Stimulated activated CD8-positive, alpha-beta memory T cell treated with anti-CD3 and anti-CD28 coated beads, Interleukin-15, amount 100 ng/mL, for 1 hour (primary cell): ENCODE measurements at places on chromosomes 2 and 18.

DNA sequence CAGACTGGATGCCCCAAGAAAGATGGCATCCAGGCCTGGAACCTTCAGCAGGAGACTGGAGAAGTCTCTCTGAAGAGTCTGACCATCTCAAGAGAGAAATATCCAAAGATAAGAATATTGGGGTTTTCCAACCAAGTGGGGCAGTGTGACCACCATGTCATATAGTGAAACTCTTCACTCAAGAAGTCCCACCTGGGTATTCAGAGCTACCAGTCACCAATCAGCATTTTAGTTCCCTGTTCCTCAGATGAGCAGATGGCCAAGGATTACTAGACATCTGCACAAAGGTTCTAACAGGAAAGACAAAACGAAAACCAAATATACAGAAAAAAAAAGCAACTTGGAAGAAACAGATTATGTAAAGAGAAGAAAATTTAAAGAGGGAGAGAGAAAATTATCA lies 38.5 kb upstream of the CXCR4 start:
- DNase-seq, result no peak

DNA sequence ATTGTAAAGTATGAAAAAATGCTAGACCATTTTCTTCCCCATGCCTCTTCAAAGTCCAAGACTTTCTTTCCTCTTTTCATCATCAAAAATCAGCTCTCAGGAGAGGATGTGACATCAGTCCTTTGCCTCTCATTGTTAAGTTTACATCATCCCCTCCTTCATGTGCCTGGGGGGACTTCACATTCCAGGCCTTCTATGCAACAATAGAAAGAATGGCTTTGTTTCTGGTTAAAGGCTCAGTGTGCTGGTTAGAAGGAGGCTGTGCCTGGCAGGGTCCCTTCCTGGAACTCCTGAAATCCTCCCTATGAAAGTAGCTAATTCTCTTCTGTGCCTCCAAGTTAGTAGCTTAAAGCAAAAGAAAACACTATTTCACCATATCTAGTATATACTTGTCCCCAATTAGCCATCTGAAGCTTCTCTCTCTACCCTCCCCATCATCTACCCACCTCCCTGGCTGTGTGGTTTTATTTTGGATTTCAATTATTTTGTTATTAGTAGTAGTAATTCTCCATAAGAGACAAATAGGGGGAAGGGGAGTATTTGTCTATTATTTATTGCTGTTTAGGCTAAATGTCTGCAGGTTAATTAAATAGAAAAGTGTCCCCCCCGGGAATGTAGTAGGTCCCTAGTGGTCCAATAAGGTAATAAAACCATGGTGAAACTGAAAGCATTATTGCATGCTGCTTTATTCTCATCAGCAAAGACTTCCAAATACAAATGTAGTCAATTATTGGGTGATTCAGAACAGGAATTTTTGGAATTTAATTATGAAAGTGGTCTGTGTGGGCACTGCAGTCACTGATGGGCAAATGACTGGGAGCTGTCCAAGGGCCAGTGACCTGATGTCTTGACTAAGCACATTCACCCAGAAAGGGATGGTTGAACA lies 69.0 kb downstream of the CPO start:
- no peak for DNase-seq

- no peak for DNase-seq
Observed at GRCh38 chr2:27306573-27307286, 1.5 kb downstream of the UCN start.

- no peak for DNase-seq
Observed at GRCh38 chr2:120540719-120541552, 194.7 kb upstream of the GLI2 start.

GRCh38 chr2:44902217-44903137 lies 39.0 kb upstream of the SIX3 start:
- DNase-seq, result no peak

GRCh38 chr2:221397187-221397586 lies 174.9 kb downstream of the EPHA4 start:
- no peak for DNase-seq

- no peak for DNase-seq
Observed at GRCh38 chr18:1480309-1480708, 575.6 kb downstream of the ADCYAP1 start.

DNA sequence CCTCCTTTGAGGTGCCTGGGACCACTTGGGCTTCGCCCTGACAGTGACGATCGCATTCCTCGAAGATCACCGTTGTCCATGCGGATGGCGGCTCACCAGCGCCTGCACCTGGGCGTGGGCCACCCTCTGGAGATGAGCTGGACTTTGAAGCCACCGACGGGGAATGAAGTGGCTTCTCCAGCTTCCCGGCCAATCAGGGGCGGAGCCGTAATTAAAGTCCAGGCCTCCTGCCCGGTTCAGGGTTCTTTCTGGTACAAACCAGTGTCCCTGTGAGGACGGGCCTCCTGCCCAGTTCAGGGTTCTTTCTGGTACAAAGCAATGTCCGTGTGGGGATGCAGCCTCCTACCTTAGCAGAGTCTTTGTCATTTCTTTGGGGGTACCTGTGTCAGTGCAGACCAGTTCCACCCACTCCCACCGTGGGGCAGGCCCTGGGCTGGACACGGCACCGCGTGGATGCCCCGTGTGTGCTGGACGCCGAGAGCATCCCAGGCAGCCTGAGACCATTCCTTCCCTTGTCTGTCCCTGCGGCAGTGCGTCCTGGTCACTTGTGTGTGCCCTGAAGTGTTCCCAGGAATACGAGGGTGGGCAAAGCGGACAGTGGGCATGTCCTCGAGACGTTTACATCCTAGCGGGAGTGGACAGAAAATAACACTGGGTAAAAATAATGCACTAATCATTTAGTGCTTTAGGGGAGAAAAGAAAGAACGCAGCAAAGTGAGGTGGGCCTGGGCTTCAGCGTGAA lies 55.0 kb downstream of the KCNG2 start:
- no peak for DNase-seq

DNA sequence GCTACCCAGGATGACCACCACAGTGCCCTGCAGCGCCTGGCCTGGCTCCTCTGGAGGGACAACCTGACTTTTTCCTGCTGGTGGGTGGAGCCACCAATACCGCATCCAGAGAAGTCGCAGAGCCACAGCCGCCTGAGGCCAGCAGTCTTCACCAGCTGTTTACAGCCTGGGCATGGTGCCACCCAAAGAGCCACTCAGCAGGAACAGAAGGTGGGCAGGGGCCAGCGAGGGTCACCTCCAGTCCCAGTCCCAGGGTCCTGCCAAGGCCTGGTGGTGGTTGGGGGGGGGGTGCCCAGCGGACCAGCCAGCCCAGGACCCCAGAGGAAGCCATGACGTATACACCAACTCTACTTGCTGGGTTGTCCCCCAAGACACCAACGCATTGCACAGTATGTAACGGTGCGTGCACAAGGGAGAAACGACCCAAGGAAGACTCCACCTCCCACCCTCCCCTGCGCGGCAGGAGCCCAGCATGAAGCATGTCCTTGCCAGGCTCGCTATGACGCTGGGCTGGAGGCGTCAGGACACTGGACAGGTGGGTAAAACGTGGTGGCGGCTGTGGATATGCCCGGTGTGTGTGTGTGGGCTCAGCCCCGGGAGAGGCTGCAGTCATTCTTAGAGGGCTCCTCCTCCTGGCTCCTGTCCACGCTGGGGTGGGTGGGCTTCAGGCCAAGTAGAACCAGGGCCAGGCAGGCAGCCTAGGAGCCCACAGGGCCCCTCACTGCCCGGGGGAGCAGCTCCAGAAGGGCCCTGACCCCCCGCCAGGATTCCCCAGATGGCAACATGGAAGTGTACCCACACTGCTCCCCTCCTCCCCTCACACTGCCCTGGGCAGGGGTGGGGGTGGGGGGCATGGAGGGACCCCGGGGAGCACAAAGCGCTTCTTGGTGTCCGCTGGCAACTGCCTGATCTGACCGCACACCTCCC lies 49.3 kb downstream of the HS6ST1 start:
- no peak for DNase-seq

- no peak for DNase-seq
Observed at GRCh38 chr2:216392018-216392562, 19.8 kb upstream of the MARCHF4 start.

DNA sequence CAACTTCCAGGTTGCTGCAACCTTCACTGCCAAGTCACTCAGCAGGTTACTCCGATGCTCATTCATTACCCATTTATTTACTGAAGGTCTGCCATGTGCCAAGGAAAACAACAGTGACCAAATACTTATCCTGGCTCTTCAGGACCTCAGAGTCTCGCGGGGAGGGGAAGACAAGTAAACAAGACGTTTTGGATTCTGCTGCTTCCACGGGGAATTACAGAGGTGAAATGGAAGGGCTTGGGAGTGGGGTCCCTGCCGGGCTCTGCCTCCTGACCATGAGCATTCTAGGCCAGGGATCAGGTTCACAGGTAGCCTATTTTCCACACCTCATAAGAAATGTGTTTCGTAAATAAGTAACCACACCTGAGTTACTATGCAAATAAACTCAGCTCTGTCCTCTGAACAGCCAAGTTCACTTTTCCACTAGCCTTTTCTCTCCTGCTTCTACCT lies 68.1 kb downstream of the CLHC1 start:
- DNase-seq, result no peak

DNA sequence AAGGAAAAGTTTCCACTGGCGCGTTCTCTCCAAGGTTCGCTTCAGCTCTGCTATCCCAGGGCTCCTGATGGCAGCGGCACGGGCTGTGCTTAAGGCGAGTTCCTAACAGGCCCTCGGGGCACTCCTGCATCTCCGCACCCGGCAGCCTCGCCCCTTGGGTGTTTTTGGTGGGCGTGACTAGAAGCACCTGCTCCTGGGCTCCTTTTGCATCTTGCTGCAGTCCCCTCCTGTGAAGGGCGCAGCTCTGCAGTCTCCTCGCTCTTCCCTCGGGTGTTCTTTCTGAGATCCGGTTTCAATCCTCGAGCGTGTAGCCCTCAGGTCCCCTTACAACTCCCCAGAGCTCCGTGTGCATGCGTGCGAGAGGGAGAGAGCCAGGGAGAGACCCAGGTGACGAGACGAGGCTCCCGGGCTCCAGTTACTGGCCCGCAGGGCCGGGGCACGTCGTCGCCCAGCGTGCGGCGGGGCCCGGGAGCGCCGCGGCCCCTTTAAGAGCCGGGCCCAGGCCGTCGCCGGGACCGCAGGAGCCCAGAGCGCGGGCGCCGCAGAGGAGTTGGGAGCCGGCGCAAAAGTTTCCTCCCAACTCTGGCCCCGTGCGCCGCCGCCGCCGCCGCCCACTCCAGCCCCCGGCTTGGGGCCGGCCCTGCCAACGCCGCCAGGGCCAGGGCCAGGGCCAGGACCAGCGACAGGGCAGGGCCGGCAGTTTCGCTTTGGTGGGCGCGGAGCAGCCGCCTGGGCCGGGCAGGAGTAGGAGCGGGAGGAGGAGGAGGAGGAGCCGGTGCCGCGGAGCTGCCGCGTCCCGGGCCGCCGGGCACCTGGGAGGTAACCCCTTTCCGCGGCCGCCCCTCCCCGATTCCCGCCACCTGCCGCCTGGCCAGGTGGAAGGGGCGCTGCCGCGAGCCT lies at the start of gene PARD3B:
TSS of gene PARD3B (plus strand) at position 515 of the 900 bp plus-strand sequence. CDS start 525 bp downstream, outside the sequence.
- DNase-seq, result no peak

DNA sequence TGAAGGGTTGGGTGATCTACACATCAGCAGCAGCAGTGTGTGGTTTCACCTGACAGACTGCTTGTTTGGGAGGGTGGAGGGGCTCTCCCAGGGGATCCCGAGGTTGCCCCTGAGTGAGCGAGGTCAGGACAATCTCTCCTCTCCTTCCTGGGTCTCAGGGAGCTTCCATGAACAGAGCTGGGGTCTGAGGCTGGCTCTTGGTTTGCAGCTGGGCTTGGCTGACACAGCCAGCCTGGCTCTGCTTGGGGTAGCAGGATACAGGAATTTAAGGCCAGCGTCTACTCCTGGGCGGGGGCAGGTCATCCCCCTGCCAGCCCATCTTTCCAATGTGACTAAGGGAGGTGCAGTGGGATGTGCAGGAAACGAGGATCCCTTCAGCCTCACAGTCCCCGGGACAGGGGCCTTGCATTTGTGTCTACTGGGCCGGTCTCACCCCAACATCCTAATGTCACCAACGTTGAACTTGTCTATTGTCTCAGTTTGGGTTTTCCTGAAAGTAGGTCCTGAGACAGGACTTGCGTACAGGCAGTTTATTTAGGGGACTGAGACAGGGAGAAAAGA lies 262.6 kb upstream of the HDAC4 start:
- DNase-seq, result no peak

DNA sequence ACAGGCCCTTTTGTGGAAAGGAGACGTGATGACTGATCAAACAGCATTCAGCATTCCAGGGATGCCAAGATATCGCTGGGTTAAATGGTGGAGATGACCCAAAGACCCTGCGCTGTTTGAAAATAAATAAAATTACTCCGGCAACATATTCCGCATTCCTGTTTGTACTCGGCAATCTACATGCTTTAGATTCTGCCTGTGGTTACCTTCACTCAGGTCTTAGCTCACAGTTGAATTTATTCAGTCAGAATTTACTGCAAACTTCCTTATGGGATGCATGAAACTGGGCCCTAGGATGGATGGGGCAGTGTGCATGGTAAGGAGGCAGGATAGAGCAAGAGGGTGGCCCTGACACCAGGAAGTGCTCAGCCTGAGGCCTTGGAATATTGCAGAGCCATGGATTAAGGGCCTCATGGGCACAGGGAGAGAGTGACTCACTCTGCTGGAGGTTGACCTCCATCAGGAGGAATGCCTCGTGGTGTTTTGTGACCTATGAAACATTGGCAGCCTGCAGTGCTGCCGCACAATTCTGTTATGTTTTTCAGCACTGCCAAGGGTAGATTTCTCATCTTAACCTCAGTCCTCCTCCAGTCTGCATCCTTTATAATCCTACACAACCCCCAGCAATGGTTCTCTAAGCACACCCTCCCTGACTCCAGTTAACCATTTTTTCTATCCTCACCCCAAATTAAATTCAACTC lies 321.4 kb downstream of the IRS1 start:
- DNase-seq, result no peak

DNA sequence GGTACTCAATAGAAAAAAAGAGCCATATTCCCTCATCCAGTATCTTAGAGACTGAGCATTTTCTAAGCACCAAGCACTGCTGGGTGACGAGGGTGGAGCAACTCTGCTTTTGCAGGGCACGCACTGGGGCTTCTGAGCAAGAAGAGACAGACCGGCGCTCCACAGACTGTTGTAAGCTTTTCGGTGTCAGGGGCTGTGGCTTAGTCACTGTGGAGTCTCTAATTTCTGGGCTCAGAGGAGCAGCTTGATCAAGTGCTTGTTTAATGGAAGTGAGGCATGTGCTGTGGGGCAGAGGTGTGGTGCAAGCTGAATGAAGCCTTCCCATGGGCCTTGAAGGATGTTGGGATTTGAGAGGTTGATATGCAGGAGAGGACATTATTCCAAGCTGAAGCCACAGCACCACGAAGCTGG lies 227.1 kb downstream of the MYCN start:
- no peak for DNase-seq

DNA sequence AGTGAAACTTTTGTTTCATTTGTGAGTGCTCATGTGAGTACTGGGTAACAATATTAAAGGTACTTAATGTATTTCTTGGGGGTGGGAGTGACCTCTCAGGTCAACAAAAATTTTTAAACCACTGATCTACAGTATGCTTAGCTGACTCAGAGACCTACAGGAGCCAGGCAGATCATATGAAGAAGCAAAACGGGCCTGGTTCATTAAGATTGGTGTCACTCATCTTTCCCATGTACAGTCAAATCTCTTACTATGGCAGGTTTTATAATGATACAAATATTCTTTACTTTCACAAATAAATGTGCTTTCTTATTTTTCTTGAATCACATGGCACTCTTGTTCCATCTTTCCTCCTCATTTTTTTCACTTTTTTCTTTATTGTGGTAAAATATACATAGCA lies 7.7 kb upstream of the TMSB10 start:
- no peak for DNase-seq

- DNase-seq, result no peak
Observed at GRCh38 chr2:138267902-138268254, 233.7 kb upstream of the SPOPL start.
